DND-41 (cell line): ENCODE measurements at places on chromosomes 12 and 14.

DNA sequence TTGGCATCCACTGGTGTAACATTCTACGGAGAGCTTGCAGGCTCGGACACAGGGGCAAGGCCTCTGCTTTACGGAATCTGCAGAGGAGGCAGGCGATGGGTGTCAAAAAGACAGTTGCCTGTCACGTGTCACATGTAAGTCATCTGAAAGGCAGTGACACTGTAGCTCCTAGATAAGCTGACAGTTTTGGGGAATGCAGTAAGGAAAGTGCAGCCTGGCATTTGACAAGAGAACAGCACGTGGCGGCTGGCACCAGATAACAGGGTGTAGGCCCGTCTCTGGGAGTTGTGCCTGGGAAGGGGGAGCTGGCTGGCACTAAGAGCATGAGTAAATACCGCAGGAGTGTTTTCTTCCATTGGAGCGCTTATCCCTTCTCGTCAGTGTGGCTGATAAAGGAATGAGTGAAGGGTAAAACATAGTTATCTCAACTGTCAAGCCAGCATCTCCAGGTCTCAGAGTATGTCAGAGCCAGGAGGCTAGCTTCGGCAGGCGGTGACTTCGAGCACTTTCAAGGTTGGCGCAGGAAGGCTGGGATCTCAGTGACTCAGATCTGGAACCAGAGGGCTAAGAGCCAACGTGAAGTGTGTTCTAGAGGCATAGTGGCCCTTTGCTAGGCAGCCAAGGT lies 26.1 kb downstream of the ADCK1 start:
- DNase-seq: no peak

DNA sequence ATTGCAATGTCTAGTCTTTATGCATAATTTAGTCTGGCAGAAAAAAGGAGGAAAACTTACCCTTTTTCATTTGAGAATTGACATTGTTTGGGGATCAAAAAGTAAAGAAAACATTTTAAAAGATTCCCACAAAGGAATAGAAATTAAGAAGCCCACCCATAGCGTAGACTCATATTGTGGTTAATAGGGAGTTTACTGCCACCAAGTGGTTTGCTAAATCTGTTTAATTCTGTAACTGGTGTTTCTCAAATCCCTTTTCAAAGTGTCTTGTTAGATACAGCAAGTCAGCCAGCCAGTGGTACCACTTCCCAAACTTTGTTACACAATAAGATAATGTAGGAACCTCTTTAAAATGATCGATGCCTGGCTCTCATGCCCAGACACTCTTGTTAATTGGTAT lies 180.3 kb downstream of the IPO8 start:
- DNase-seq: no peak

GRCh38 chr12:53965281-53966084 lies 7.4 kb upstream of the HOXC11 start:
- DNase-seq: no peak

GRCh38 chr12:112524676-112525425 lies 106.1 kb downstream of the PTPN11 start:
- no peak for DNase-seq

DNA sequence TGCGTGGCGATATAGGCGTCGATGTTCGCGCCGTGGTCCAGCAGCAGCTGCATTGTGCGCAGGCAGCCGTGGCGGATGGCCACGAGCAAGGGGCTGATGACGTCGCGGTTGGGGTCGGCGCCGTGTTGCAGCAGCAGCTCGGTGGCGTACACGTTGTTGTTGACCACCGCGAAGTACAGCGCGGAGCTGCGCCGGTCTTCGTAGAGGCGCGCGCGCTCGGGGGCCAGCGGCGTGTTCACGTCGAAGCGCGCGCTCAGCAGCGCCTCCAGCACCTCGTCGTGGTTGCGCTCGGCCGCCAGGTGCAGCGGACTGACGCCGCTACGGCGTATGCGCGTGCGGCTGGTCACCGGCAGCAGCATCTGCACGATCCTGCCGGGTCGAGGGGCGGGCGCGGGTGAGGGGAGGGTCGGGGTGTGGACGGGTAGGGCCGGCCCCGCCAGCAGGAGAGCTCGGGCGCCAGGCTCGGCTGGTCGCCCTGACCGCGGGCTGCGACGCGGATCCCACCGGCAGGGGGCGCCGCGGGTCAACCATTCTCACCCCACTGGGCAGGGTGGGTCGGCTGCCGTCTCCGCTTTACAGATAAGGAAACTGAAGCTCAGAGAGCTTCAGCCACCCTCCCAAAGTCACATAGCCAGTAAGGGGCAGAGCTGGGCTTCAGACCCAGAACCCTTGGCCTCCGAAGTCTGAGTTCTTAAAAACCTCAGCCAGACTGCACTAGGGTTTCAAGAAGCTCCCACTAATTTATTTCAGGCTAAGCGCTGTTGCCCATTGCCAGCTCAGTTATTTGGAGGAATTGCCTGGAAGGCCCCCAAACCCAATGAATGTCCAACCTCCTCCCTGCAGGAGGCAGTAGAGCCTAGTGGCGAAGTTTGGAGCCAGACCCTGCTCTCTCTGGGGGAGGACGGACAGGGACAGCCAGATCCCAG lies 12.4 kb downstream of the FAM181A start:
- no peak for DNase-seq

DNA sequence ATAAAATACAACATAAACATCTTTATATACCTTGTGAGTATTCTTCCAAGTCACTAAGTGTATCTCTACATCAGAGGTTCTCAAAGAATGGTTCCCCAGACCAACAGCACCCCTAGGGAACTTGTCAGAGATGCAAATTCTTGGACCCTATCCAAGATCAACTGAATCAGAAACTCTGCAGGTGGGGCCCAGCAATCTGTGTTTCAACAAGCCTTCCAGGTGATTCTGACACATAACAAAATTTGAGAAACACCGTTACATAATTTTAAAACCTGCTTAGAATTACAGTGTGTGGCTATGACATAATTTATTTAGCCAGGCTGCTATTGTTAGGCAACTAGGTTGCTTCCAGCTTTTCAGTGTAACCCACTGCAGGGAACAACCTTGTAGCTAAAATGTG lies 49.8 kb downstream of the NTN4 start:
- DNase-seq: no peak

DNA sequence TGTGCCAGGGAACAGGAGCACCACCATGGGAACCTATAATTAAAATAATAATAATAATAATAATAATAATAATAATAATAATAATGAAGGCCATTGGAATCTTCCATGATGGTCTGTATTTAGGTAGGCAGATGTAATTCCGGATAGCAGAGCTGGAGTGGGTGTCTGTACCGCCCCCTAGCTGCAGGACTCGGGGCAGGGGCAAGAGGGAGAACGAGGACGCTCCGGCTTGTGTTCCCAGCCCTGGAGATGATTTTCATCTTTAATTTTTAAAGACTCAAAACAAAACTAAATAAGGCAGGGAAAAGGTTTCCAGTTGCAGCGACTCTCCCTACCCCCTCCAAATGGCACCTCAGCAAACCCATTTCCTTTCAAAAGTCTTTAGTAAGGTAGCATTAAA lies 501.1 kb downstream of the VRK1 start:
- DNase-seq: no peak

GRCh38 chr12:71691504-71692129 lies 5.7 kb downstream of the TMEM19 start:
- no peak for DNase-seq

DNA sequence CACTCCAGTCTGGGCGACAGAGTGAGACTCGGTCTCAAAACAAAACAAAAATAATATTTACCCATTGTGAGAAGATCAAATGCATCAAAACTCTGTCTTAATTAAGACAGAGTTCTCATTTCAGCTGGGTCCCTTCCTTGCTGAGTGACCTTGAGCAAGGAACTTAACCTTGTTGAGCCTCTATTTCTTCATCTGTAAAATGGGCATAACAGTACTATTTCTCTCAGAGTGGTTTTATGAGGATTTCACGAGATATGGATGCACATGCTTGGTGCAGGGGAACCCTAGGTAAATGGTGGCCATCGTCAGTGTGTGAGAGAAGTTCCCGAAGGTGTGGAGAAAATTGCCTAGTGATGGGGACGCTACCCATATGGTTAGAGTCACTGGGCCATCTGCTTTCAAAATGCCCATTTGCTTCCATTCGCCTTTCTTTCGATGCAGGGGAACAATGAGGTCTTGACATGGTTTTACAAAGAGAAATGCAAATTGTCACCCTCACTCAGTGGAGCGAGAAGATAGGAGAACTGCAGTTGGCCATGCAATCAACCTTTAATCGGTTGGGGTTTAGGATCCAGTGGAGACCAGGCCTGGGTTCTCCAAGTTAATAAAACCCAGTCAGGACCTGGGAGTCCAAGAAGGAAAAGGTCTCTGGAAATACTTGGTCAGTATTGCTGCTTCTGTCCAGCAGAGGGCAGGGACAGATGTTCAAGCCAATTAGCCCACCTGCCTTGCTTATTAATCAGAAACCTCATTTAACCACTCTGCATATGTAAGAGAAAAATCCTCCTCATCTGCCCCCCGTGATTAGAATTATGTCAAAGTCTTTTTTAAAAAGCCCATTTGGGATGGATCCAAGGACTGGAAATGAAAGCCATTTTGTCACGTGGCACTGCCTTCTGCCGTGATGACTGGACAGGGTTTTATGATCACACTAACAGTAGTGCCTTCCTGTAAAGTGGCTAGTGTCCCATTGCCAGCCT lies 37.2 kb downstream of the CFAP251 start:
- DNase-seq: no peak

DNA sequence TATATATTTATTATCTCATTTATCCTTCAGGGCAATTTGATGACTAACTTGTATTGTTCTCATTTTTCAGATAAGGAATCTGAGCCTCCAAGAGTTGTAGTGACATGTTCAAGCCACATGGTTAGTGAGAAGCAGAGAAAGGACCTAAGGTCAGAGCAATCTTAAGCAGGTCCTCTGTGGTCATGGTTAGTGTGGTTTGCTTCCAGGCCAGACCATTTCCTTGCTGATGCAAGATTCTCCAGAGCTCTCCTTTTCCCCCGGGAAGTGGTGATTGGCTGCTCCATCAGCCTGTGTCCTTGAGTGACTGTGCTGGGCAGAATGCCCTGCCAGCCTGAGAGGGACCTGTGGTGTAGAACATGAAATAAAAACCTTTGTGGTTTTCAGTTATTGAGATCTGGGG lies 141.3 kb downstream of the KTN1 start:
- DNase-seq: peak; percentile 9

DNA sequence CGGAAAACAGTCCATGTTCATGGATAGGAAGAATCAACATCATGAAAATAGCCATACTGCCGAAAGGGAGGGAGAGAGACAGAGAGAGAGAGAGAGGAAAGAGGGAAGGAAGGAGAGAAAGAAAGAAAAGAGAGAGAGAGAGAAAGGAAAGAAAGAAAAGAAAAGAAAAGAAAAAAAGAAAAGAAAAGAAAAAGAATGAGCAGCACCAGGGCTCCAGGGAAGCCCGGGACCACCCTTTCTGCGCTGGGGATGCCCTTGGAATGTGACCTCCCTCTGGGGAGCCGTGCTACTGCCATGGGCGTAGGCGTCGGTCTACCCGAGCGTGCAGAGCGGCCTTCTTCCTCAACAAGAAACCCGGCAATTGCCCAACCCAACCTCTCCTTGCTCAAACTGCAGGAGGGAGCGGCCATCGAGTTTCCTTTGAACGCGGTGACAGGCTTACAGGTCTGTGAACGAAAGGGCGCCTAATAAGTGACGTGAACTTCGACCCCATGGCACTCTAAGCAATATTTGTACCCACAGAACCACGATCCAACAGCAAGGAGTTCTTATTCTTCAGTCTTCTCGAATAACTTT lies 16.9 kb downstream of the OR6S1 start:
- DNase-seq: no peak

GRCh38 chr12:105955976-105956375 lies 182.8 kb downstream of the NUAK1 start:
- no peak for DNase-seq

DNA sequence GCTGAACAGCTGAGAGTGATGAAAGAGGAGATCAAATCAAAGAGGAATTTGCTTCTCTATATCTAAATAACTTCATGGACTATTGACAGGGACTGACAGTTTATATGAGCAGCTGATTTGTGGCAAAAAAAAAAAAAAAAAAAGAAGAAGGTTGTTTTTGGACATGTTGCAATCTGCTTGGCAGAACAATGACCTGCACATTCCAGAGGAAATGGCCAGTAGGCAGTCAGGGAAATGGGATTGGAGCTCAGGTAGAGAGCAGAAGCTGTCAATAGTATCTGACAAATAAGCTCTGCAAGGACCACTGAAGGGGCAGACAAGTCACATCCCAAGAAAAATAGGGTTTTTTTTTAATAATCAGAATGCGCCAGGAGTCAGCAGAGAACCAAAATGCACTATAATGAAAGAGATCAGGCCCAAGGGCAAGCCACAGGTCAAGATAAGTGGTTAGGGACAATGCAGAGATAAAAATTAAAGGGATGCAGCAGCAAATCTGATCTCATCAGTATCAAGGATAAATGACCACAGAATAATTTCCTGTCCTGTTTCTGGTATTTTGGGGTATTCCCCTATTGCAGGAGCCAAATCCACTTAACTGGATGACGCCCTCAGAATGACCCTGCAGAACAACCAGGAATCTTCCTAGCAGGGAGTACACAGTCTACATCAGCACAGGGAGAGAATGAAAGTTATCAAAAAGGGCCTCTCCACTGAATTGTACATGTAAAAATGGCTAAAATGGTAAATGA lies 22.6 kb upstream of the DUSP16 start:
- DNase-seq: no peak

DNA sequence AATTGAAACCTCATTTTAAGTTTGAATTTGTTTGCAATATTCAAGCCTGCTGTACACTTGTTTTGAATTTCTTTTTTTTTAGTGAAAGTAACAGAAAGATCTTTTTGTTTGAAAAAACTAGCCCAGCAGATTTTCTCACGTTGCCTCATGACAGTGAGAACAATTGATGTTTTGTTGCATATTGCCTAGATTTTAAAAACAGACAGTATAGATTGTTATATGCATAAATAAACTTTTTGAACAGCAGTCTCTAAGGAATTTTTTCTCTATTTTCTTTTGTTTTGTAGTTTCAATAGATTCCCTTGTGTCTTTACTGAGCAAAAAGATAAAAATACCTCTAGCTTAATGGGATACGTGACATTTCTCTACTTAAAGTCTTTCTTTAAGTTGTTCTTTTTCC lies 15.4 kb downstream of the OR6C6 start:
- no peak for DNase-seq

DNA sequence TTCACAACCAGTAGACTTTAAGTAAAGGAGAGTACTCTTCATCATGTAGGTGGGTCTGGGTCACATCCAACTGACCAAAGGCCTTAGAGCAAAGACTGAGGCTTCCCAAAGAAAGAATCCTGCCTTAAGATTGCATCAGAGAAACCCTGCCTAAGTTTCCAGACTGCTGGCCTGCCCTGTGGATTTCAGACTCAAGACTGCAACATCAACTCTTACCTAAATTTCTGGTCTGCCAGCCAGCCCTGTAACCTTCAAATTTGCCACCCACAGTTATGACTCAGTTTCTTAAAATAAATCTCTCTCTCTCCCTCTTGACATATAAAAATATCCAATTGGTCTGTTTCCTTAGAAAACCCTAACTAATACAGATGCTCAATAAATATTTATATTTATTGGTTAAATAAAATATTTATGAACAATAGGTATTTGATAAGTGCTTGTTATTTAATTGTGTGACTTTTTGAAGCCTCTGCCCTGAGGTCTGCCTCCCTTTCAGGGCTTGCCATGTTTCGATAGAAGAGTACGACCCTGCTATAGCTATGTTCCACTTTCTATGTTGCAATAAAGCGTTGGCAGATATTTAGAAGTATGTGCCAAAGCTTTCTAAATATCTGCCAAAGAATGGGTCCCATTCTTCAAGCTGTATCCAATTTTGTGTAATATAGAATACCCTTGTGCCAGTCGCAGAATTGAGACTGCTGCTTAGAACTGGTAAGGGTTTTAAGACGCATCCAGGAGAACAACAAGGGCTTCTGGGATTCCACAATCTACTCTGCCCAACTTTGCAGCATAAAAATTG lies 65.7 kb downstream of the TMEM30B start:
- DNase-seq: no peak
